ENCODE measurements at places on chromosomes 16 and 17. TPM values are rescaled to one million over a fixed set of nuclear protein-coding genes. Genes with fewer than 3 reads are reported as not detected.
A peak's percentile ranks its signal among the peaks of the same experiment; 100 is the strongest.

- DNase-seq, result no peak
- no peak overlapping the region for H3K4me3 ChIP-seq
- no peaks in the 10 kb centered on the region for H3K27me3 ChIP-seq
- H3K27ac ChIP-seq, result no peak overlapping the region
Measured at GRCh38 chr16:65781855-65782254, 584.6 kb upstream of the CDH5 start.

DNA sequence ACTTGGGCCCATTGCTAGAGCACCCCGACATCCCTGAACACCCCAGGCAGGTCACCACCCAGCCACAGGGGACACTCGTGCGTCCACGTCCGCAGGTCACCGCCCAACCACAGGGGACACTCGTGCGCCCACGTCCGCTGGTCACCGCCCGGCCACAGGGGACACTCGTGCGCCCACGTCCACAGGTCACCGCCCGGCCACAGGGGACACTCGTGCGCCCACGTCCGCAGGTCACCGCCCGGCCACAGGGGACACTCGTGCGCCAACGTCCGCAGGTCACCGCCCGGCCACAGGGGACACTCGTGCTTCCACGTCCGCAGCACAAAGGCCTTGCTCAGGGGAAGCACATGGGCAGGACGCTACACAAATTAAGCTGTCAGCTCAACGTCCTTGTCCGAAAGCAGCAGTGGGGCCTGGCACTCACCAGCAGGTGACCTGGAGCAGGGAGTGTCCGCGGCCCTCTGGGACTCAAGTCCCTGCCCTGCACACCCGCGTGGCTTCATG is 17.7 kb downstream of the GALNS start:
- H3K36me3 ChIP-seq, result no peaks in the 10 kb centered on the region
- H3K4me1 ChIP-seq, result peaks cover 5% of the 10 kb centered on the region
- H3K27me3 ChIP-seq, result no peaks in the 10 kb centered on the region
- DNase-seq, result no peak

DPEP2NB gene
- not detected for total RNA-seq

- DNase-seq, result peak; percentile 72
- H3K27ac ChIP-seq, result peak overlapping the region; percentile 99
- H3K27me3 ChIP-seq, result no peaks in the 10 kb centered on the region
- H3K36me3 ChIP-seq, result peaks cover 16% of the 10 kb centered on the region
Measured at GRCh38 chr16:50263940-50264929, 2.1 kb upstream of the ADCY7 start.

- no peaks in the 10 kb centered on the region for H3K36me3 ChIP-seq
- no peaks in the 10 kb centered on the region for H3K27me3 ChIP-seq
- peak overlapping the region; percentile 34 for H3K27ac ChIP-seq
- H3K4me1 ChIP-seq, result peaks cover 16% of the 10 kb centered on the region
- DNase-seq, result peak; percentile 51
Measured at GRCh38 chr17:73142872-73143381, 21.9 kb upstream of the SSTR2 start.

DNA sequence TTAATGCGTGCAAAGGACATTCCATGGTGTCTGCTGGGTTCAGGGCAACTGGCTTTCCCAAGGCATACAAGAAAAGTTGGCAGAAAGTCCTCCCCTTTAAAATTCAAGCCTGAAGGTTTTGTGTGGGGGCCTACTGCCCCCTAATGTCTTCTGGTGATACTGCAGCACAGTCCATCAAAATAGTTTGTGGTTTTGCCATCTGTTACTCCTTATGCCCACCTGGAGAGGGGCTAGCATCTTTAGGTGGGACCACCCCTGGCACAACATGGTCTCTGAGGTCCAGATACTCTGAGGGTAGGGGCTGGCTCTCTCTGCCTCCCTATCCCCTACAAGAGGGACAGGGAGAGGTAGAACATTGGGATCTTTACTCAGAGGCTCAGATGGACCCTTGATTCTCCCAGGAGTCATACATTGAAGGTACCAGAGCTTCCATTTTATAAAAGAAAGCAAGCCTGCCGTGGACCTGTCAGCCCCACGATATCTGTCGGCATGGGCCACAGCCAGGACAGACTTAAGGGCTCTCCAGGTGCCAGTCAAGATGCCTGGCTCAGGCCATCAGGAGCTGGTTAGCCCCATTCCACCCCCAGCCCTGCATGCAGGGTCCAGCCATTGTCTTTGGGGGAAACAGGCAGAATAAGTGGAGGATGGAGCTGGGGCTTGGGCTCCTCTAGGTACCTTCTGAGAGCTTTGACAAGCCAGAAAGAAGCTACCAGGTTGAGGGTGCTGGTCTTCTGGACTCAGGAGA is 6.3 kb downstream of the ESRP2 start:
- no peaks in the 10 kb centered on the region for H3K27me3 ChIP-seq
- H3K4me3 ChIP-seq, result no peak overlapping the region
- peaks cover 24% of the 10 kb centered on the region for H3K36me3 ChIP-seq
- H3K27ac ChIP-seq, result peak overlapping the region; percentile 61

- no peak for DNase-seq
- H3K4me1 ChIP-seq, result peaks cover 27% of the 10 kb centered on the region
- H3K27ac ChIP-seq, result no peak overlapping the region
- no peak overlapping the region for H3K4me3 ChIP-seq
- no peaks in the 10 kb centered on the region for H3K27me3 ChIP-seq
Measured at GRCh38 chr17:75899353-75899752, 2.6 kb upstream of the TRIM65 start.

DNA sequence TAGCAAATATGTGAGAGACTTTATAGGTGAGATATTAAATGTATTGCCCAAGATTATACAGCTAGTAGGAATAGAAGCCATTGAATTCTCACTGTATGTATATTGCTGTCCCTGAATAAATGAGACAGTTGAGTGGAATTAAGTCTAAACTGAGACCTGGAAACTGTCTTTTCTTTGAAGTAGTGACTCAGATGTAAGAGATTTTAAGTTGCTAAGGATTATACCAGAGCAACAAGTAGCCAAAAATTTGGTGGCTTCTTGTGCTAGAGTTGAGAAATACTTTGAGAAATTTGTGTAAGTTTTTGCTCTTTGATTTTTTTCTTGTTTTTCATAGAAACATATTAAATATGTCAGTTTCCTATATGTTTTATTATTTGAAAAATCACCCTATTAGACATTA is 58.7 kb downstream of the TANC2 start:
- no peak overlapping the region for H3K4me3 ChIP-seq
- H3K36me3 ChIP-seq, result peaks cover 8% of the 10 kb centered on the region
- no peak overlapping the region for H3K27ac ChIP-seq
- H3K27me3 ChIP-seq, result no peaks in the 10 kb centered on the region
- no peak for DNase-seq
- no peaks in the 10 kb centered on the region for H3K4me1 ChIP-seq

GRCh38 chr17:42526031-42526444 is 10.0 kb upstream of the NAGLU start:
- no peak overlapping the region for H3K27ac ChIP-seq
- DNase-seq, result no peak
- H3K4me3 ChIP-seq, result no peak overlapping the region

DNA sequence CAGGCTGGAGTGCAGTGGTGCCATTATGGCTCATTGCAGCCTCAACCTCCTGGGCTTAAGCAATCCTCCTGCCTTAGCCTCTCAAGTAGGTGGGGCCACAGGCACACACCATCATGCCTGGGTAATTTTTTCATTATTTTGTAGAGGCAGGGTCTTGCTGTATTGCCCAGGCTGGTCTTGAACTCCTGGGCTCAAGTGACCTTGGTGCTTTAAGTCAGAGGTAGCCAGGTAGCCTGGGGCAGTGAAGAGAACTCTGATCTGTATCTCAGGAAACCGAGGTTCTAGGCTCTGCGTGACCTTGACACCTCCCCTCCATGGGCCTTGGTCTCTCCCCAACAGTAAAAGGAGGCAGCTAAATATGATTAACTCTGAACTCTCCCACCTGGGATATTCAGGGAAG is 3.4 kb downstream of the CTF1 start:
- H3K27ac ChIP-seq, result no peak overlapping the region
- H3K4me1 ChIP-seq, result peaks cover 51% of the 10 kb centered on the region
- H3K27me3 ChIP-seq, result no peaks in the 10 kb centered on the region
- H3K36me3 ChIP-seq, result peaks cover 3% of the 10 kb centered on the region

DNA sequence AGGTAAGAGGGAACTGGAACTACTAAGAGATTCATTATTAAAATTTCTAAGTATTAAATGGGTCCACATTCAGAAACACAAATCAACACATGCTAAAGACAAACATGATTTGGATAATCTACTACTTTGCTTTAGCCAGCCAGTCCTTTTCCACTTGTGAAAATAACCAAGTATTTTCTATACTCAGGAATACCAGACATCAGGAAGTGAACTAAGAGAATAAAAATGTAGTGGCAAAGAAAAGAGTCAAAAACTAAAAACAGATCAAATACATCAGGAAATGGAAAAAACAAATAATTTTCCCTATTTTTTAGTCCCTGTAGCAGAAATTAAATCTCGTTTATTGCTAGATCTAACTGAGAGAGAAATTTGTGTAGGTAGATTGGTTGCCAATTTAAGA is 78.0 kb downstream of the MYO1D start:
- H3K27ac ChIP-seq, result no peak overlapping the region
- no peaks in the 10 kb centered on the region for H3K36me3 ChIP-seq
- no peak for DNase-seq
- H3K4me3 ChIP-seq, result no peak overlapping the region

KRT16 gene
- not detected for total RNA-seq

- peaks cover 26% of the 10 kb centered on the region for H3K4me1 ChIP-seq
- no peak overlapping the region for H3K4me3 ChIP-seq
- H3K27ac ChIP-seq, result no peak overlapping the region
- no peak for DNase-seq
- H3K36me3 ChIP-seq, result no peaks in the 10 kb centered on the region
- H3K27me3 ChIP-seq, result peaks cover 24% of the 10 kb centered on the region
Measured at GRCh38 chr17:7987112-7987893, 15.1 kb upstream of the GUCY2D start.

ZNF287 gene
- 4.8 TPM for total RNA-seq

DNA sequence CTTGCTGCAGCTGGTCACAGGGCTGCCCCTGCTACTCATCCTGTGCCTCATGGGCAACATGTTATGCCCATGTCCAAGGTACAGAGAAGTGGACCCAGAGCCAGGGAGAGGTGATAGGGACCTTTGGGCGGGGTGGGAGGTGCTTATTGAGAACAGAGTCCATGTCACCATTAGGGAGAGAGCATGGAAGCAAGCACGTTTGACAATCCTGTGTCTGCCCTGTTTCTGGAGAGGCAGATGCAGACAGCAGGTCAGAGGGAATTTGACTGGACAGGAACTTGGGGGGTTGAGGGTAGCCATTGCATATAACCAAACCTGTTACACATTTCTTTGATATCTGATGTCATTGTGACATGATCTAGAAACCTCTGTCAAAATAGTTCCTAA is 14.3 kb upstream of the ARL4D start:
- H3K4me1 ChIP-seq, result peaks cover 12% of the 10 kb centered on the region
- H3K27ac ChIP-seq, result no peak overlapping the region
- no peaks in the 10 kb centered on the region for H3K27me3 ChIP-seq
- no peak for DNase-seq

DNA sequence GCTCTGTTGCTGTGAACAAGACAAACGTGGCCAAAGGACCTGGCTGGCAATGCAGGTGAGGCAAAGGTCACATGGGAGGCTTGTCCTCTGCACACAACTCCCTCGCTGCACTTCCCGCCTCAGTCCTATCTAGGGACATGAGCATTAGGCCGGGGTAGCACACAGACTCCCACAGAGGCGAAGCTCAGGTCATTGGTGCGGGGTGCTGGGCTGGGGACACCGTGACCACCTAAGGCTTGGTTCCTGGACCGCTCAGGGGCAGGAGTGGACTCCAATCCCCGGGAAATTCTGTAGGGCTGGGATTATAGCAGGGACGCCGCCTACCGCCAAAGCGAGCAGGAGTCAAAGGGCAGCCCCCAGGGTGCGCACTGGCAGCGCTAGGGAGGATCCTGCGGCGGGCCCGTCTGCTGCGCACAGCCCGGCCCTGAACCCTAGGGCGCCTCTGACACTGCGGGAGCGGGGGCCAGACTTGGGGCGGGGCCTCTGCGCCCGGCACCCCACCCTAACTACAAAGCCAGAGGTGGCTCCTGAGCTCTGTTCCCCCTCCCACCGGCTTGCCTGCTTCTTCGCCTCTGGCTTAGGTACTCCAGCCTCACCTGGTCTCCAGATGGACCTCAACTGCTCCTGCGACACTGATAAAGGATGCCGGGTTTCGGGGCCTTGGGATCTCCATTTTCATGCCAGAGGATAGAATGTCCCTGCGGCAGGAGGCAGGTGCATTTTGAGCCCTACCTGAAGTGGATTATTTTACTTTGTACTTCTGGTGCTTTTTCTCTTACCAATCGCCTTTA is 3.9 kb upstream of the MT1B start:
- H3K4me3 ChIP-seq, result no peak overlapping the region
- peaks cover 53% of the 10 kb centered on the region for H3K27me3 ChIP-seq
- no peak overlapping the region for H3K27ac ChIP-seq

GRCh38 chr17:45261577-45262515 is at the start of gene SPATA32:
SPATA32 (minus strand) TSS chr17:45262094; CDS start chr17:45262016, 78 bp downstream.
- H3K27me3 ChIP-seq, result no peaks in the 10 kb centered on the region
- H3K27ac ChIP-seq, result peak within 1 kb of the TSS; percentile 83
- peak within 1 kb of the TSS; percentile 74 for H3K4me3 ChIP-seq
- peaks cover 26% of the 10 kb centered on the region for H3K4me1 ChIP-seq
- peaks cover 7% of the 10 kb centered on the region for H3K36me3 ChIP-seq

EPX gene
- not detected for total RNA-seq

DNA sequence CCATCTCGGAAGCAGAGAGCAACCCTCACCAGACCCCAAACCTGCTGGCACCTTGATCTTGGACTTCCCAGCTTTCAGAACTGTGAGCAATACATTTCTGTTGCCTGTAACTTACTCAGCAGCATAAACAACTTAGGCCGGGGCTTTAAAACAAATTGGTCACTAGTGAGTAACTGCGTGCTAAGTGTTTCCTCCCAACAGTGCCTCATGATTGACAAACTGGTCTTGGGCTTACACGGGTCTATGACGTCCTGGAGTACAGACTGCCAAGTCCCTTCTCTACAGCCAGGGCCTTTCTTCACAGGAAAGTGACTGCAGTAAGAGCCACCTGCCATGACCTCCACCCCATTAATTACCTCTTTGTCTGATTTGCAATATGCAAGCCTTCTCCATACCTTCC is 136.7 kb downstream of the XYLT1 start:
- DNase-seq, result no peak
- H3K27me3 ChIP-seq, result no peaks in the 10 kb centered on the region
- no peak overlapping the region for H3K4me3 ChIP-seq
- peaks cover 4% of the 10 kb centered on the region for H3K36me3 ChIP-seq
- peaks cover 4% of the 10 kb centered on the region for H3K4me1 ChIP-seq

ORAI3 gene
- total RNA-seq, result 20.5 TPM

DNA sequence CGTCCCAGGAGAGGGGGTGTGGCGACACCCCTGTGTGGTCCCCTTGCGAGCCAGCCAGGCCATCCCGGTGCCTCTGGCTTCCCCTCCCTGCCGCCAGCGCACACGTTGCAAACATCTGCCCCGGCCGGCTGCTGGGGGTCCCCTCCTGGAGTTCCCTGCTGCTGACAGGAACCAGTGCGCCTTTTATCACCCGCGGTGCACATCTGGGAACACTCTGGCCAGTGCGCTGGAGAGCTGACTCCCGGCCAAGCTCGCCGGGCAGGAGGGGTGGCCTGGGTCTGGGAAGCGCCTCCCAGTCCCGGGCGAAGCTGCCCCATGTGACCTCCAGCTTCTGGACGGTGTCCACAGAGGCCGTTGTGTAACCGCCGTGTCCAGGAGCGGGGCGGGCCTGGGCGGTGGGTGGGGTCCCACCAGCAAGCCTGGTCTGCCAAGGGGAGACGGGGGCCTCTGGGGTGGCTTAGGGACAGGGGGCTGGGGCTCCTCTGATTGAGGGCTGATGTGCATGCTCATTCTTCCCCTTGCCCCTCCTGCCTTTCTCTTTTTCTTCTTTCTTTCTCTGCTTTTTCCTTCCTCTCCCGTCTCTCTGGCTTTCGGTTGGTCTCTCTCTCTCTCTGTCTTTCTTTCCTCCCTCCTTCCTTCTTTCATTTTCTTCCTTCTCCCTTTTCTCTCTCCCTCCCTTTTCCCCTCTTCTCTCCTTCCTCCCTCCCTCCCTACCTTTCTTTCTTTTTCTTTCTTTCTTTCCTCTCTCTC is 25.2 kb upstream of the CIBAR2 start:
- no peaks in the 10 kb centered on the region for H3K36me3 ChIP-seq
- peaks cover 2% of the 10 kb centered on the region for H3K4me1 ChIP-seq
- no peak for DNase-seq
- H3K27ac ChIP-seq, result no peak overlapping the region
